Suppressor macrophage treated with lipopolysaccharide for 4 hours (primary cell): ENCODE measurements at places on chromosomes 7 and 10.

- no peak for DNase-seq
Observed at GRCh38 chr7:88280801-88281200, 25.9 kb downstream of the STEAP4 start.

GRCh38 chr7:132395361-132395760 lies 180.9 kb downstream of the PLXNA4 start:
- no peak for DNase-seq

DNA sequence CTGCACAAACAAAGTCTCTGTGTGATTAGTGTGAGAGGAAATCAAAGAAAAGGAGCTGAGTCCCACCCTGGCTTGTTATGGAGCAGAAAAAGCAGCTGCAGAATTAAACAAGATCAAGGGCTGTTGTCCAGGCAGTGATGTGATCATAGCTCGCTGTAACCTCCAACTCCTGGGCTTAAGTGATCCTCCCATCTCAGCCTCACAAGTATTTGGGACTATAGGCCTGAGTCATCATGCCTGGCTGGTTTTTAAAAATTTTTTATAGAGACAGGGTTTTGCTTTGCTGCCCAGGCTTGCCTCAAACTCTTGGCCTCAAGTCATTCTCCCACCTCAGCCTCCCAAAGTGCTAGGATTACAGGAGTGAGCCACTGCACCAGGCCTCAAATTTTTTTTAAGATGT lies 88.9 kb downstream of the IPMK start:
- DNase-seq, result no peak

- peak; percentile 64 for DNase-seq
Observed at GRCh38 chr10:30445711-30446110, 11.7 kb downstream of the MAP3K8 start.

- DNase-seq, result no peak
Observed at GRCh38 chr10:5618829-5619228, 47.6 kb downstream of the ASB13 start.
